Pulmonary artery endothelial cell (primary cell): ENCODE measurements at places on chromosomes 6 and 20.

DNA sequence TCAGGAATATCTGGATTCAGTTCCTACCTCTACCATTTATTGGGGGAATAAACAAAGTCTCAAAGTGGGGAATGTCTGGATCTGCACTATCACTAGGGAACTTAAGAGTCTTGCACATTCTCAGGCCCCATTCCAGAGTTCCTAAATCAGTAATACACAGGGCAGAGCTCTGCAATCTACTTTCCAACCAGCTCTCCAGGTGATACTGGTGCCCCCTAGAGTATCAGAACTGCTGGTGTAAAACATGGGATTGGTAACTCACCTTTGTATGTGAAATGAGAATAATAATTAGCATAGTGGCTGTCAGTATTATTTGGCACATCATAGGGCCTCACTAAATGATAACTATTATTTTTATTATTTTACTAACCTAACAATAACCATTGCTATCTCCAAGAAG is 278.8 kb upstream of the IMPG1 start:
- DNase-seq = no peak

- no peak for DNase-seq
Measured at GRCh38 chr20:49750611-49751396, 37.1 kb upstream of the B4GALT5 start.

DNA sequence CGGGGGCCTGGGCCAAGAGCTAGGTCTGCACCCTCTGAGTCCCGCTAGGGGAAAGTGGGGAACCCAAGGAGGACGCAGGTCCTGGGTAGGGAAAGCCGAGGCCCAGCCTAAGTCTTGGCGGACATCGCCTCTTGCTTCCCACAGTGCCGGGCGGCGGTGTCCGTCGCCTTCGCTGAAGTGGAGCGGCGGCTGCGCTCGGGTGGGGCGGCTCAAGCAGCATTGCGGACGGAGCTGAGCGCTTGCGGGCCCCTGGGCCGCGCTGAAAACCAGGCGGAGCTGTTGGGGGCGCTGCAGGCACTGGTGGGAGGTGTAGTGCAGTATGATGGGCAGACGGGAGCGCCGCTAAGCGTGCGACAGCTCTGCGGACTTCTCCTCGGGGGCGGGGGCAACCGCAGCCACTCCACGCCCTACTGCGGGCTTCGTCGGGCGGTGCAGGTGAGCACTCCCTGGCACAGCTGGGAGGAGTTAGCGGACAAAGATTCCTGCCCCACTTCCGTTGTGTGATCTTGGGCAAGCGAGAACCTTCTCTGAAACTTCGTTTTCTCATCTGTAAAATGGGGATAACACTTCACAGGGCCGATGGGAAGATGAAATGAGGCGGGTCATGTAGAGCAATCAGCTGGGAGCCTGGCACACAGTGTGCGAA is 4.2 kb downstream of the PRSS16 start:
- DNase-seq = no peak

DNA sequence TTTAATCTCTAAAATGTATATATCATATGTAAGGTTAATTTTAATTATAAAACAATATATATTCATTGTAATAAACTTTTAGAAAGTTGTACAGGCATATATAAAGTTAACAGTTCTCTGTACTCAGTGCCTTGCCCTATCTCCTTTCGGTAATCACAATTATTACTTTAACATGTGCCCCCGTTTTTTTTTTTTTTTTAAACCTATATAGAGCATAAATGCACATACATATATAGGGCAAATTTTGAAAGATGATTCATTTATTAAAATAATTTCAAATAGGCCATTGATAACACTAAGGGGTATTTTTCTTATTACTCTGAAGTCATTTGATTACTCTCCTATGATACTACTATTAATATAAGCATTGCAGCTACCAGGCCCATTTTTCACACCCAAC is 1.9 kb downstream of the ASF1A start:
- no peak for DNase-seq
